ENCODE measurements at places on chromosomes 3 and 15.
A peak's percentile ranks its signal among the peaks of the same experiment; 100 is the strongest.

DNA sequence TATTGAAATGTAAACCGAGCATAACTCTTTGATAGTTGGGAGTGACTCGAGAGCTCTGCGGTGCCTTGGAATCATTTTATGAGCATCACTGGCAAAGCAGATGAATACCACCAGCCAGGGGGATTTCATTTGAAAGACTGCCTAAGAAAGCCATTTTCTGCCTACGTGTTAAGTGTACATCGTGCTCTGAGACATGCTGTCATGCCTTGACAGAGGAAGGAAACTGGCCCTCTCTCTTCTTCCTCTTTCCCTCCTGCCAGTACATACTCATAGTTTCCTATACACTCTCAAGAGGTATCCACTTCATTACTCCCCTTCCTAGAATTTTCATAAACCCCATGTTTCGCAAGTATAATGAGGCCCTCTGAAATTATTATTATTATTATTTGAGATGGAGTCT, 8.8 kb downstream of the BCL2A1 start:
- no peaks in the 10 kb centered on the region for H3K27me3 ChIP-seq
- no peak overlapping the region for H3K27ac ChIP-seq
- H3K36me3 ChIP-seq = no peaks in the 10 kb centered on the region
- no peak for DNase-seq
- H3K4me3 ChIP-seq = no peak overlapping the region

- no peaks in the 10 kb centered on the region for H3K27me3 ChIP-seq
- no peaks in the 10 kb centered on the region for H3K36me3 ChIP-seq
- no peak overlapping the region for H3K4me3 ChIP-seq
- no peak overlapping the region for H3K27ac ChIP-seq
- H3K4me1 ChIP-seq = no peaks in the 10 kb centered on the region
- DNase-seq = no peak
These were observed 525.3 kb upstream of the ZNF385D start for GRCh38 chr3:22276351-22276750.

- no peak overlapping the region for H3K4me3 ChIP-seq
- no peaks in the 10 kb centered on the region for H3K4me1 ChIP-seq
- no peak overlapping the region for H3K27ac ChIP-seq
- no peaks in the 10 kb centered on the region for H3K27me3 ChIP-seq
These were observed 348.4 kb upstream of the IL12A start for GRCh38 chr3:159640225-159640624.

DNA sequence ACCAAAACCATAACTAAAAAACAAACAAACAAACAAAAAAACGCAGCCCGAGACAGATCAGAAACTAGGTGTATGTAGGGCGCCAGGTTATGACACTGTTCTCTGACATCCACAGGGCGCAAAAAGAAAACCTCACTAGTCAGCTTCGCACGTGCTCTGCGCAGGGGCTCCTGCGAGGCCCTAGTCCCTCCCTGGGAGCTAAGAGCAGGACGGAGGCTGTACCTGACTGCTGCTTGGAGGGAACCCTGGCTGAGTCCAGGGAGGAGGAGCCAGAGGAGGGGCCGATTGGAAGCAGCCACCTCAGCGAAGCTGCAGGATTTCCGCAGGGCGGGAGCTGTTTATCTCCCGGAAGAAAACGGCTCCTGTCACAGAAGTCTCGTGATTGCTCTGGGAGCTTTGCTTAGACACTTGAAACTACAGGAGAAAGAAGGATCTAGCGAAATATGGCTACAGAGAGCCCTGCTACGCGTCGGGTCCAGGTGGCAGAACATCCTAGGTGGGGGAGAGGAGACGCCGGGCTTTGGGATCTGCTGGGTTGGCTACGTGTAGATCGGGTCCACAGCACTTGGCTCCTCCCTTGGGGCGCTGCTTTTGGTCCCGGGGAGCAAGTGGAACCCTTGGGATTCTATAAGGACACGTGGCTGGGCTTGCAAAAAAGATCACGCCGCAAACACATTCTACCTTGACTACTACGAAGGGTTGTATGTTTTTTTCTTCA, at the start of gene GALK2:
TSS of gene GALK2 (plus strand) at position 368 of the 718 bp plus-strand sequence. CDS start at position 444, 76 bp downstream.
- peak within 1 kb of the TSS; percentile 91 for H3K4me3 ChIP-seq
- no peaks in the 10 kb centered on the region for H3K4me1 ChIP-seq
- H3K36me3 ChIP-seq = no peaks in the 10 kb centered on the region

DNA sequence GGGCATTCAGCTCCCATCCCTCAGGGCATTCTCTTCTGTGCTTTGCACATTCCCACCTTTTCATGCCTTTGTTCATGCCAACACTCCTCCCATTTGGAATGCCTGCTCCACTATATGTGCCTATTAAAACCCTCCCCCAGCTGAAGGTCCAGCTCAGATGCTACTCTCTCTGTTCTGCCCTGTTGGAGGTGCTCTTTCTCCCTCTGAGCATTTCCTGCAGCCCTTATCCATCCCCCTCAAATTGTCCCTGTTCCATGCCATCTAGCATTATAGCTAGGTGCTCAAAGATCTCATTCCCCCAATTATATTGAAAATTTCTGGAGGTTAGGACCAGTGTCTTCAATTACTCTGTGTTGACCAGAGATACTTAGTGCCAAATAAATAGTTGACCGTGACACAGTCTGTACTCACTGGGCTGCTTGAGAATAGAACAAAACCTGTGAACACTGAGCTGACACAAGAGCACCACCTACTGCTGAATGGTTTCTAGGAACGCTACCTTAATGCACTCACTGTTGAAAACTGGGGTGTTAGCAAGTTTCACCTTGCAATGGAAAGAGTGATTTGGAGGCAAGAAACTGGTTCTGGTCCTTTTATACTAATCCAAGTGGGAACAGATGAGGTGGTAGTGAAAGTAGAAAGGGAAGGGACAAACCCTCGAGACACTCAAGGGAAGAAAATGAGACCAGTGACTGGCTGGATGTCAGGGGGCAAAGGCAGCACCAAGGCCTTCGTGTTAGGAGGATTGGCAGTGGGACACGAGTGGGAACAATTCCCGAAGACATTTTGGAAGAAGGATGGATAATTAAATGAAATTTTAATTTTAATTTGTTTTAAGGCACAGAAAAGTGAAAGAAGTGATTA, 289.8 kb upstream of the ROPN1 start:
- DNase-seq = no peak
- H3K4me3 ChIP-seq = no peak overlapping the region
- no peak overlapping the region for H3K27ac ChIP-seq
- no peaks in the 10 kb centered on the region for H3K36me3 ChIP-seq

DNA sequence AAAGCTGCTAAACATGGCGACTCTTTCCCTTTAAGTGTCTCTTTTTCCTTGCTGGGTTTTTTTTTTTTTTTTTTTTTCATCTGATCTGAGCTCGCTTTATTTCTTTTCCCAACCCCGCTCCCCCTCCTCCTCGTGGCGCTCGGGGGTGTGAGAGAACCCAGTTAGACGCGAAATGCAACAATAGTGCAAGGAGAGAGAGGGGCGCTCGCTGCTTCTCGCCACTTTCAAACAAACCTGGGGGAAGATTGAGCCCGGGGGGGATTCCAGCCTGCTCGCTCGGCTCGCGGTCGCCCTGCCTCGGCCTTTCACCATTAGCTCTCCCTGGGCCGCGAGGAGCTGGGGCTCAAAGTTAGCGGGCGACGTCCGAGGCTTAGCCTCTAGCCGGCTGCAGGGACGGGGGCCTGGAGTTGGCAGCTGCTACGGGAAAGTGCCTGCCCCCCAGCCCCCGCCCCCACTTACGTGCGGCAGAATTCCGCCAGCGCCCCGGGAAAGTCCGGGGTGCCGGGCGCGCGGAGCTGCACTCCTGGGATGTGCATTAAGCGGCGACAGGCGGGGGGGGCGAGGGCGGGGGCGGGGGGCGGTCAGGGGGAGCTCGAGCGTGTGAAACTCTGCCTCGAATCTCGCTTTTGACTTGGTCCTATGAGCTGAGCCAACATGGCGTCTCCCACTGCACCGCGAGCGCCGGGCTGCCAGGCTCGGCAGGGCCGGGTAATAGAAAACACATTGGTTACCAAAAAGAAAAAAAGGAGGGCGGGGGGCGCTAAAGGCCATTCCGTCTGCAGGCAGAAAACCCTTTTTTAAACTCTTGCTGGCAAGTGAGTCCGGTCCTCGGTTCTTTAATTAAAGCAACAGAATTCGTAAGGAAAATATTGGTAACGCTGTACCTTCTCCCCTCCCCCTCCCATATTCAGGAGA, 10.4 kb downstream of the NR2F2 start:
- no peaks in the 10 kb centered on the region for H3K27me3 ChIP-seq
- peak overlapping the region; percentile 100 for H3K4me3 ChIP-seq
- peak; percentile 85 for DNase-seq
- peak overlapping the region; percentile 92 for H3K27ac ChIP-seq

- H3K27ac ChIP-seq = no peak overlapping the region
- H3K4me1 ChIP-seq = no peaks in the 10 kb centered on the region
- H3K4me3 ChIP-seq = no peak overlapping the region
- no peaks in the 10 kb centered on the region for H3K36me3 ChIP-seq
- no peaks in the 10 kb centered on the region for H3K27me3 ChIP-seq
These were observed 648.9 kb upstream of the ALCAM start for GRCh38 chr3:104717828-104718196.

Measured in kidney (tissue), 22 donors.